Bone marrow (tissue), 2 donors: ENCODE measurements at places on chromosomes 12 and 14.

- DNase-seq, result no peak
Observed at GRCh38 chr12:62248873-62249272, 11.3 kb upstream of the USP15 start.

GRCh38 chr14:77270361-77271112 is 469 bp downstream of the NGB start:
- DNase-seq, result no peak

- no peak for DNase-seq
Observed at GRCh38 chr12:115102450-115102849, 418.5 kb upstream of the TBX3 start.

DNA sequence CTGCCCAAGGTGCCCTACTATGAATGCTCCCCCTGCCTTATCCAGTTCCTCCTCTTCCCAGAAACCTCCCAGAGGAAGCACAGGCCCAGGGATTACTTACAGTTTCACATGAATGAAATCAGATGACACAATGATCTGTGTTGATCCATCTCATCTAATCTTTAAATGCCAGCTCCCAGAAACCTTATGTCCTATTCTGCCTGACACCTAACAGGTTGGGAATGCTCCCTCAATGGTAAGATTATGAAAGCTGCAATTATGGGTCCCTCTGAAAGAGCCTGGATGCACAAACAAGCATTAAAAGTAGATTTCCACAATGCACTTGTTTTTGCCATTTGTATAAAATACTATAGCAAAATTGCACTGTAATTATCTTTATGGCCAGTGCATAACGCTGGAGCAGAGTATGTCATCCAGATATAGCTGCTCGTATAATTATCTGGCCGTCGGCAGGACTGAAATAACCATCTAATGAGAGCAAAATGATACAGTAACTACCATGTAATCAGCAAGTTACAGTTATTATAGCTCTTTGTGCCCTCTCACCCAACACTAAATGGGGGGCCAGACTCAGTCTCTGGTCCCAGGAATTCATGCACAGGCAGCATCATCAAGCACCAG is 4.4 kb upstream of the ZBTB39 start:
- DNase-seq, result no peak

DNA sequence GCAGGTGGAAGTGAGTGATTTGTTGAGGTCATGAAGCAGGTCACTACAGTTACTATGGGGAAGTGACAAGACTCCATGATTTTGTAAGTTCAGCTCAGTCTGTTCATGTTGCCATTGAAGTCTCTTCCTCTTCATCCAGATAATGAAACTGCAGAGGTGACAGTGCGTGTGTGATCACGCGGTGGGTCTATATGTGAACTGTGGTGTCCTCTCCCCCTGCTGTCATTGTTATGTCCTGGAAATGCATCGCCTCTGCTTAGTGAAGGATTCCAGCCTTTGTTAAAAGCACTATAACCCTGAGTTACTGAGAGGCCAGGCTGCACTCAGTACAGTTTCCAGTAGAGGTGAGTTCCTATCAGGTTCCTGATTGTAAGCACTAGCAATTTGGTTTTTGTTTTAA is 216.2 kb upstream of the RMST start:
- no peak for DNase-seq

DNA sequence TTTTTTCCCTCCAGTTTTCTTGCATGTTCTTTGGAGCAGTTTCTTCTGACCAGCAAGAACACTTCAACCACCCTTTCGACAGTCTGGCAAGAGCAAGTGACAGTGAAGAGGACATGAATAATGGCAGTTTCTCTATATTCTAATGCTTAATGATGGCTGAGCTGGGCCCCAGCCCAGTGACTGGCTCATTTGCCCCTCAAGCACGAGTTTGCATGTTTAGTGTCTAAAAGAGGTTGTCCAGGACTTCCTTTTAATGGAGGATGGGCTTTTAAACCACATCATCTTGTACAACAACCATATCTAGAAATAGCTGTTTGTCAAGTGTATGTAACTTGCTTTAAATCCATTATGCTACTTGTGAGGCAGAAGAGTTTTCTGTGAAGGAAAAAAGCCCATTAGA is 28.4 kb downstream of the RAD9B start:
- no peak for DNase-seq

DNA sequence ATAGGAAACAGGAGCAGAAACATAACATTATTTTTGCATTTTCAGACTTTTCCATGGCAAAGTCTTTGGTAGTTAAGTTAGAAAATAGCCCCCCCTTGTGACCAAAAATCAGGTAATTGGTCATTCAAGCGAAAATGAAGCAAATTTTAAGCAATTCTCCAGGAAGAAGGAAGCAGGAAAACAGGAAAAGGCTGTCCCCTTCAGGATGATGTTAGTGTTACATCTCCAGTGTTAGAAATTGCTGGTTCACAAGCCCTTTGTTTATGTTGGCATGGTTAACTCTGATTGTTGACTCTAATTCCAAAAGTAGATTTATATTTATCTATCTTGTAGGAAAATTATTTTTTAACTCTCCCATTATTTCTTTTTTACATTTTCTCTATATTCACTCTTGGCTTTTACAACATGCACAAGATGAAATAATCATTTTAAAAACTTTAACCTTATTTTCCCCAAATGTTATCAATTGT is 18.8 kb upstream of the GAS2L3 start:
- DNase-seq, result no peak

GRCh38 chr14:40694023-40694422 is 912.7 kb upstream of the LRFN5 start:
- DNase-seq, result no peak

- DNase-seq, result no peak
Observed at GRCh38 chr12:105783983-105784947, 354.5 kb downstream of the NUAK1 start.

DNA sequence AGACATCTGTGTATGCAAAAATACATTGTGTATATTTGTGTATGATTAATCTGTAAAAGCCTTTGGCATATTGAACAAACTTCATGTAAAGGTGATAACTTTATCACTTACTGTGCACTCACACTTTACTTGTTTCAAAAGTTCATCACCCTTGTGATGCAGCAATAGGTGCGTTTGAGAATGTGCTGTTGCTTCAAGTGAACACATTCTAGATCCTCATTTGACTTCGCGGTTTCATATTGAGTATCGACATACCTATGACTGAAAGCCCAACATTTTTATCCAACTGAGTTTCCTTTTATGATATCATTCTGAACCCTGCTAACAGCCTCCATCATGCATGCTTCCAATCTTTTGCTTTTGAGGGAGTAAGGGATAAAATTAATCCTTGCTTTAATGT is 1086.9 kb downstream of the TMEM121 start:
- DNase-seq, result no peak

GRCh38 chr12:93589081-93589480 is 16.6 kb downstream of the SOCS2 start:
- DNase-seq, result no peak

GRCh38 chr12:67038486-67038885 is 230.7 kb upstream of the CAND1 start:
- no peak for DNase-seq
